ENCODE measurements at places on chromosomes 6 and 20.
A peak's percentile ranks its signal among the peaks of the same experiment; 100 is the strongest.

DNA sequence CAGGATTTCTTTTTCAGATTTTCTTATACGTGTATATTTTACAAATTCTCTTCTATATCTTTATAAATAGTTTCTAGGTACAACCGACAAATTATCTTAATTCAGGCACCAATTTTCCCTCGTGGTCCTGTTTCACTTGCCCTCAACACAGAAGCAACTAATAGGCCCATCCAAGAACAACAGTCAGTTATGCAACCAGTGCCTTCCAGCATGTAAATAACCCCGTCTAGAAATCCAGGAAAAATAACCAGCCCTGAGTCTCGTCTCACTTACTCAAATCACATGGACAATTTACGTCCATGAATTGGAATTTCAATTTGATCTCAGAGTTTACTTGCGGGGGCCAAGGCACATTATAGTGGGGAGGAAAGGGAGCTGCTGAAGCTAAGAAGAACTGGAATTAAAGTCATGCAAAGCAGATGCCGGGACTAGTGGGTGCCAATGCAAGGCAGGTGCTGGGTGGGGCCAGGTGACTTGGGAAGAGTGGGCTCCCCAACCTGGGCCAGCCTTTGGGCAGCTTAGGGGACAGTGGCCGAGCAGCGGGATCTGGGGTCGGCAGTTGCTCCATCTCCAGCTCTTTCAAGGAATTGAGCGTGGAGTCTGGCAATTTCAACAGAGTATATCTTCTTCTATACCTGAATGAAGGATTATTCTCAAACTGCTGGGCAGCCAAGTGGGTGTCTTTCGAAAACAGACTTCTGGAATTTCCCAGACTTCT lies 121.7 kb downstream of the EDN3 start:
- DNase-seq, result no peak

DNA sequence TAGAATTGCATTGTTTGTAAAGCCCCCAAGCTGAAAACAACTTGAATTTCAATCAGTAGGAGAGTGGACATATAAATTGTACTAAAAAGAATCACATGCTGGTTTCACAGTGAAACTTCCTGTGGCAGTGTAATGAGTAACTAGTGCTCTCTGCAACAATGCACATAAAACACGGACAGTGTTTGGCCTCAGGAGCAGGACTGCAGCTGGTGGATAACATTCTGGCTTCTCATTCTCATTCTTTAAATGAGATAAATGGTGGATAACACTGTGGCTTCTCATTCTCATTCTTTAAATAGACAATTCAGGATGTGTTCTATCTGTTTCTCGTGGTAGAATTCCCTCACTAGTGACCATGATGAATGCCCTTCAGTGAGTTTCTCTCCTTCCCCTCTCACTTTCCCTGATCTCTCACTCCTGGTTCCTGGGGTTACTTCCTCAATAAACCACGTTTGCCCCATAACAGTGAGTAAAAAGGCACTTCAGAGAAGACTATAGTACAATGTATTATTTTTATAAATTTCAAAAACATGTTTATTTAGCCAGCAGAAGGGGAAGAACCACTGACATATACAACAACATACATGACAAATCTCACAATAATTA lies 59.9 kb downstream of the SLC22A2 start:
- DNase-seq, result no peak

- DNase-seq, result no peak
Measured at GRCh38 chr20:44959082-44959637, 1.0 kb downstream of the TOMM34 start.

- DNase-seq, result no peak
Measured at GRCh38 chr6:20126102-20126752, 86.0 kb downstream of the MBOAT1 start.

- no peak for DNase-seq
Measured at GRCh38 chr6:43796903-43797890, 27.2 kb downstream of the VEGFA start.

DNA sequence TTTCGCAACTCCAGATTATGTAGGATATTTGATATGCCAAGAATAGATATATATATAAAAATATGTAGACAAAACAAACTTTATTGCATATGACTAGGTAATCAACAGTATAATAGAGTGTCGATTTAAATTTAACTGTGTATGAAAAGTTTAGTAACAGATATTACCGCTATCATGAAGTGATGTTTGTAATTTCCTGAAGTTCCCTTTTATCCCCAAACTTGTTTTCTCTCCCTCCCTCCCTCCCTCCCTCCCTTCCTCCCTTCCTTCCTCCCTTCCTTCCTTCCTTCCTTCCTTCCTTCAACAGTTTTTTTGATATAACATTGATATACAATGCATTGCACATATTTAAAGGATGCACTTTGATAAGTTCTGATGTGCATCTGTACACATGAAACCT lies 15.2 kb downstream of the ADGB start:
- no peak for DNase-seq

GRCh38 chr20:4717816-4718570 lies 3.7 kb upstream of the PRND start:
- DNase-seq, result no peak

- DNase-seq, result no peak
Measured at GRCh38 chr6:121314381-121315112, 19.7 kb downstream of the TBC1D32 start.

- DNase-seq, result no peak
Measured at GRCh38 chr6:49548613-49549304, 1.7 kb upstream of the C6orf141 start.

- DNase-seq, result no peak
Measured at GRCh38 chr6:37354526-37355384, 972 bp downstream of the RNF8 start.

GRCh38 chr6:111950661-111951496 lies 77.6 kb upstream of the FYN start:
- peak; percentile 52 for DNase-seq

DNA sequence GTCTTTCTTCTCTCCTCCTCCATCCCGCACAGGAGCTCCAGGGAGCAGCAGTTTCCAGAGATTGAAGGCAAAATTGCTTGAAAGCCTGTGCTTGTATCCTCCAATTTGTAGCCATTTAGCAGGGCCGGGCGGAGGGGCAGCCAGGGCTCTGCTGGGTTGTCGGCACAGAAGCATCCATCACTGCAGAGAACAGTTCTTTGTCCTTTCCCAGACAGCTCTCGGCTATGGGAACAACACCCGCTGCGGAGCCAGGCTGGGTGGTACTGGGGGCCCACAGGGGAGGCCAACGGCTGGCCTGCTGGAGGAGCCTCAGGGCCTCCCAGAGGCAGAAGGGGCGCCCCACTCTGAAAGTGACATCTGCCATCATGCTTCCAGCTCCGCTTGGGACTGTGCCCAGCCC lies 7.8 kb downstream of the HRH3 start:
- no peak for DNase-seq

GRCh38 chr6:37524025-37524969 lies 24.6 kb upstream of the CCDC167 start:
- DNase-seq, result no peak

DNA sequence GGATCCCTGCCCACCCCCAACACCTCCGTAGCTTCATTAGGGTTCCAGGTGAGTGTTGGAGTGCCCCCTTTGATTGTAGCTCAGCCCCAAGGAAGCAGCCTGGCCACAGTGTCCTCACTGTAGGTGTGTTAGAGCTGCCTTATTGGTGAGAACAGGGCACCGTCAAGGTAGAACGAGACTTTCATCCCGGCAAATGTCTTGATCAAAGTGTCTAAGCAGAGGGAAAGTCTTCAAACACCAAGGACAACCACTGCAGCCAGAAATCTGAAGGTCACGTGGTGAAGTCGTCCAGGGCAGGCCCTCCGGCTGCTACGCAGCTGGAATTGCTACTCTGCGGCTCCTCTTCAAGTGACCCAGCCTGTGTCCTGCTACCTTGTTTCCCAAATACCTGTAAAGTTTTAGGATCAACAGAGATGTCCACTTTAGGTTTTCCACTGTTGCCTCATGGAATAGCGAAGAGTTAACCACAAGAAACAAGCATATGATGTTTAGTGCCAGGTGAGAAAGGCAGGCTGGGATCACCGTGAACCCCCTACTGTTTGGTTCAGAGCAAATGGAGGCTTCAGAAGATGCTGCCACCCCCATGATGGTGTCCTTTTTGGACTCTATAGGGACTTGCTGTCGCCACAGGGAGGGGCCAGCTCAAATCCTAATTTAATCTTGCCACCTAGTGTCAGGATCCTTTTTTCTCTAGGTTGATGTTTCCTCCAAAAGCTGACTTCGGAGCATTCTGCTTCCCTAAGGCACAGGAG lies 1.7 kb upstream of the DLL1 start:
- DNase-seq, result no peak

DNA sequence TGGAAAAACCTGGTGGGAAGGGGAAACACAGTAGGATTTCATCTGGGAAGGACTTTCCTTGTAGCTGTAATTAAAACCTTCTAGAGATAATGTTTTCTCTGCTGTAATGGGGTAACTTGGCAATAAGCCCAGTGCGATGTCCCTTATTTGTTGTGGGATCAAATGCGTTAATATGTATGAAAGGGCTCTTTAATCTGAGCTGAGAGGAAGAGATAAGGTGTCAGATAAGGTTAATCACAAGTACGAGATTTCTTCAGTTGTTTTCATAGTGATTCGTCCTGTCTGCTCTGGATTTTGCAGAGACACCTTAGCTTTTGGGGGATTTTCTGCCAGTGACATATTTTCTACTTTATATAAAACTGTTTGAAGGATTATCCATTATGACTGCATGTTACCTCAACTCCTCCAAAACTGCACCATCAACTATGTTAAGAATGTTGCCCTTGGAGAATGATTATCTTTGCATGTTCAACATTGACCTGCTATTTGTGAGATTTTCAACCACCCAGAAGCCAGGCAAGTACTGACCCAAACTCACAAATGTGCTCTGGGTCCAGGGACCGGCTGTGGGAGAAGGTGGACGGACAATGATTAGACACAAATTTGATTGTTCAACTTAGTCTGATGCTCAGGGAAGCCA lies 21.2 kb upstream of the ELOVL5 start:
- DNase-seq, result no peak

DNA sequence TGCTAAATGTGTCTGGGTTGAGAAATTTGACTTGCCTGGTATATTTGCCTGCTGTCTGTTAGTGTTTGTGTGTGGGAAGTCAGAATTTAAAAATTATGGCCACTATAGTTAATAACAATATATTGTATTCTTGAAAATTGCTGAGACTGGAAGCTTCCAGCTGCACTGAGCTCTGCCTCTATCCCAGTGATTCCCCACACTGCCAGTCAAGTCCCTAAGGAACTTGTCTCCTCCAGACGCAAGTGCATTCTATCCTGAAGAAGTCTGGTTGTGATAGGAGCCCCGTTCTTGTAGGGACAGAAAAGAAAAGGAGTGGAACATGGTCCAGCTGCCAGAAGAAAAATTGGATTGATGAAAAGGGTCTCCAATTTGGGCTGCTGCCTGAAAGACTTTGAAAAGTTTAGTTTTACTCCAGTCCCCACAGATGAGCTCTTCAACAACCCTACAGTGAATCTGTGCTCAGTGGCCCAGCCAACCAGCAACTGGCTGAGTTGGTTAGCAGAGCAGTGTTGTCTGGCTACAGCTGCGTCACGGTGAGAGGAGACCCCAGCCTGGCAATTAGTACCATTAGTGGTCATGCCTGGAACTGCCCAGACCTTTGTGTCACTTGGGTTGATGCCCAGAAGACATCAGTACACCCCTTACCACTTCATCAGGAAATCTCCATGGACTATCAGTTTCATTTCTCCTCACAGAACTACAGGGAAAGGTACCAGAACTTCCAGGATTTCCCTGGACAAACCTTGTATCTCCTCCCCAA lies 183.1 kb upstream of the MCHR2 start:
- no peak for DNase-seq

GRCh38 chr6:31739639-31740396 lies at the start of gene MSH5:
TSS of gene MSH5 (plus strand) at chr6:31740005. CDS start at chr6:31740467, 462 bp downstream.
- DNase-seq, result peak; percentile 96

DNA sequence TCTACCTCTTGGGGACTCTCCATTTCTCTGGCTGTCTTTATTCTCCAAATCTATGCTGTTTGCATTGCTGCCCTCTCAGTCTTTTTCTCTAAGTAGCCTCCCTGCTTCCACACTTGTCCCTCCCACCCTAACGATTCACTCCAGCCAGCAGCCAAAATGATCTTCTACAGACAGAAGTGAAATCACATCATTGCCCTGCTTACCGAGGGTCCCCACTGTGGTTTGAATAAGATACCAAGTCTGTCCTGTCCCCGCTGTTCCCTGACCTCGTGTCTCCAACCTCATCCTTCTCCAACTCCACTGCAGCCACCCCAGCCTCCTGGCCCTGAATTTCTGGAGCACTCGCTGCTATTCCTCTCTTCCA lies 11.5 kb upstream of the OCSTAMP start:
- no peak for DNase-seq

- no peak for DNase-seq
Measured at GRCh38 chr20:23602241-23602640, 3.5 kb downstream of the CST9 start.

DNA sequence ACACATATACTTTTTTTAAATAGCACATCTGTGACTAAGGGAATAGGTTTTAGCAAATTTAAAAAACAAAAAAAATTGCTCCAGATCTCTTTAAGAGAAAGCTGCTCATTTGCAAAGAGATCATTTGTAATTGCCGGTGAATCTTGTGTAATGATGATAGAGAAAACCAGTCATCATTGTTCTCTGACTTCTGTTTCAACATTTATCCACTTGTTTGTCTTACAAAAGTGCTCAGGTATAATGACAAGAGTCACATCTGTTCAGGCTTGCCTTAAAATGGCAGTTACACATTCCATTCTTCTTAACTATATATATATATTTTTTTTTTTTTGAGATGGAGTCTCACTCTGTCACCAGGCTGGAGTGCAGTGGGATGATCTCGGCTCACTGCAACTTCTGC lies 165.2 kb downstream of the AIG1 start:
- no peak for DNase-seq
